NCI-H748 treated with DMSO at 0.1 percent for 48 hours (cell line): ENCODE measurements at places on chromosomes 16 and 17.

DNA sequence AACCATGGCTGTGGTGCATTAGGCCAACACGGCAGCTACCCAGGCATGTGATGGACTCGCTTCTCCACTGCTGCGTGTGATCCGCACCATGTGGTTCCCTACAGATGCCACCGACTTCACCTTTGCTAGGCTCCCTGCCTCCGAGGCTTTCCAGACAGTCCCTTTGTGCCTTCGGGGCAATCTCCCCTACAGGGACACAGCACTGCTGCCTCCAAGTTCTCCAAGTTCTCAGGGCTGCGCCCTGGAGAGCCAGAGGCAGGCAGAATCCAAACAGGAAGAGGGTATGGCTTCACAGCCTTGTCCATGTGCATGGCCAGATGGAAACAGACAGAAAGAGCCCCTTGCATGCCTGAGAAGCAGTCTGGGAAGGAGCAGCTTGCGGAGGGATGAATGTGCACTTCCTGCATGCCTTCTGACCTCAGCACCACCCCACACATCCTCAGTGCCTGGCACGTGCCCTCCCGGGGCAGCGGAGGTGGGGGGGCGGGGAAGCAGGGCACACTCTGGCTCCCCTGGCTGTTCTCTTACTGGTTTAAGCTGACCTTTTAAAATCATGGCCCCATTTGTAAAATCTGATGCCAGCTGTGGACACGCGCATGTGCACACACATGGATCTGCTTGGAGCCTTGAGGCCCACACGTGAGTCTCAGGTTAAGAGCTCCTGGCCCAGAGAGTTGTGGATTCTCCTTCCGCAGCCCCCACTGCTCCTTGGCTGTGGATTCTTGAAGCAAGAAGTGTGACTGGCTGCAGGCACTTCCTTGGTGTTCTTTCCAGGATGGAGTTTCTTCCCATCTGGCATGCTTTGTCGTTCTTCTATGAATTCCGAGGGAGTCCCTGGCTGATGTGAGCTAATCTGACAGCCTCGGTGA lies 55.3 kb upstream of the MTSS2 start:
- no peak for DNase-seq

DNA sequence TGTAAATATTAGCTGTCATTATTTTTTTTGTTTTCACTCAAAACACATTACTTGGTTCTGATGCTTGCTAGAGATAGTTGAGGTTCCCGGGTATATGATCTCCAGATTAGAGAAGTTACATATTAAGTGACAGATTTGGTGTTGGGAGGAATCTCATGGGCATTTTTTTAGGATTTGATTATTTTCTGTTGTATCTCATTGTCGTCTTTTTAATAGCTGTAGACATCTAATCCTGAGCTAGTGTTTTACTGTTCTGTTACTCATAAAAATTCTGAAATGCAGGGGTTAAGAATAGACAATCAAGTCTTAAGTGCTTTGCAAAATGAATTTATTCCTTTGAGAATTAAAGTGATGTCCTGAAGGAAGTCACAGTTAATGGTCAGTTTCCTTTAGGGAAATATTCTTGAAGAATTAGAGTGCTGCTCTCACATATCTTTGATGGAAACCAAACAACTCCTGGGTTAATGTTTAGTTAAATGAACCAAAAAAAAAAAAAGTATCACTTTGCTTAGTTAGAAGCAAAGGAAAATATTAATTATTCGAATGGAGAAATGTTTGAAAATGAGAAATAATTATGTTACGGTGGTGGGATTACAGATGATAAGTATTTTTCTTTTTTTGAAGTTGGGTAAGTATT lies 251.7 kb upstream of the CACNG5 start:
- no peak for DNase-seq

DNA sequence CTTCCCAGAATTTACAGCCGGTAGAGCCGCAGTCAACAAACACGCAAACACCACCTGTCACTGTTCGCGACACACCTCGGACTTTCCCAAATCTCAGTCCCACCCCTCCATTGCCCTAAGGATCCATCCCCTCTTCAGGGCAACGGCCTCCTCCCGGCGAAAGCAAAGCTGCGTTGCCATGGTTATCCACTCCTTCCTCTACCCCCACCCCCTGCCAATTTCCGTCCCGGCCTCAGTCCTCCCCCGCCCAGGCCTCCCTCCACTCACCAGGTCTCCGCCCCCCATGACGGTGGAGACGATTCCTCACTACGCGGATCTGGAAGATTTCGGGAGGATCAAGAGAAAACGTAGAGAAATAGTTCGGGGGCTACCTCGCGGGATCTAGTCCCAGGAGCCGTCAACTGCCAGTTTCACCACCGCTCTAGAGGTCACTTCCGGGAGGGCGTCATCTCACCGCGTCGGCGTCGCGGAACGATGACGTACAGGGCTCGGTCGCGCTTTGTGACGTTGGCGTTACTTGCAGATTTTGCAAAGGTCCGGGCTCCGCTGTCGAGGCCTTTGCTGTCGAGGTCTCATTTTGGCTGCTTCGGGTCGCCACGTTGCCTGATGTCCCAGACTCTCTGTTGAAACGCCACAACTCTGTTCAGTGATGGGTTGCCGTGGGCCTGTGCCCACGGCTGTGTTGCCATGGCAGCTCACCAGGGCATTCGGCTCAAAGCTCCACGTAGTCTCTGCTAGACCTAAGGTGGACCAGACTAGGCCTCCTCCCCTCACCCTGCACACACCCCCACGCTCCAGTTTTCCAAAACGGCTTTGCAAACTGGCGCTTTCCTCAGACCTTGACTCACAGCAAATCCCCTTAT lies at the start of gene CWC25:
CWC25 (minus strand) TSS at position 423 of the 863 bp plus-strand sequence; CDS start at position 285, 138 bp downstream.
- DNase-seq, result peak; percentile 91

GRCh38 chr16:19901164-19901563 lies 16.5 kb upstream of the GPRC5B start:
- no peak for DNase-seq

DNA sequence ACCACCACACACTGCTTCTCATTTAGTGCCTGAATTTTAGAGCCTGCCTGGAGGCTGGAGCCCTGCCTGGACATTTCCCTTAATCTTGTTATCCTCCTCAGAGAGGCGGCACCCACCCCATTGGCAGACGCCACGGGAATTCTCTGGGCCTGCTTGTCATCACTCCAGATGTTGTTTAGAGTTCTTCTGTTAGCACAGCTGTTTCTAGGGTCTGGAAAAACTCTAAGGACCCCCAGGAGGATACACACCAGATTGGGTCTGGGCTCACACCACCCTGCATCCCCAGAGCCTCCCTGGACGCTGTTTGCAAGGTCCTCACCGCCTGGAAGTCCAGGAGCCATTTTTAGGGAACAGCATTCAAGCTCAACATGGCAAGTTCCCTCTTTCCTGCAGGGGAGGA lies 565 bp upstream of the XAF1 start:
- no peak for DNase-seq

- DNase-seq, result no peak
Measured at GRCh38 chr17:72514891-72515290, 394.1 kb downstream of the SOX9 start.

DNA sequence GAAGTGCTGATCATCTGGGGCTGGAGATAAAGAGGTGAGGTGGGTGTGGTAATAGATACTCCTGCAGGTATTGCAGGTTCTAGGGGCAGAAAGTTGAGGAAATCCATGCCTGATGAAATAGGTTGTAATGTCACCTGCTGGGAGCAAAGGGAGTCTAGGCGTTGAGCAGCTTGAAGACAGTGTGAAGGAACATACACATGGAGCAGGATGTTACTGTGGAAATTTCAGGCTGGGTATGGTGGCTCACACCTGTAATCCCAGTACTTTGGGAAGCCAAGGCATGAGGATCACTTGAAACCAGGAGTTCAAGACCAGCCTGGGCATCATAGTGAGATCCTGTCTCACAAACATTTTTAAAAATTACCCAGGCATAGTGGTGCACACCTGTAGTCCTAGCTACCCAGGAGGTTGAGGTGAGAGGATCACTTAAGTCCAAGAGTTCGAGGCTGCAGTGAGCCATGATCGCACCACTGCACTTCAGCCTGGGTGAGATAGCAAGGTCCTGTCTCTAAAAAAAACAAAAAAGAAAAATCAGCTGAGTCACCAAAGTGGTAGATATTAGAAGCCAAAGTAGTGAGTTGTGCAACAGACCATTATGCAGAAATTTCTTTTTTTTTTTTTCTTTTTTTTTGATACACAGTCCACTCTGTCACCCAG lies 9.1 kb upstream of the CRYBA1 start:
- no peak for DNase-seq
